Activated CD4-positive, alpha-beta T cell treated with anti-CD3 and anti-CD28 coated beads, Interleukin-2, amount 10 ng/mL, durations not matched to agents 7 days and 5 days (primary cell): ENCODE measurements at places on chromosomes 11 and 22.
A peak's percentile ranks its signal among the peaks of the same experiment; 100 is the strongest.

- H3K27me3 ChIP-seq: no peaks in the 10 kb centered on the region
- no peak overlapping the region for H3K4me3 ChIP-seq
- no peaks in the 10 kb centered on the region for H3K4me1 ChIP-seq
- no peak for DNase-seq
Observed at GRCh38 chr11:132035766-132036165, 665.4 kb downstream of the NTM start.

DNA sequence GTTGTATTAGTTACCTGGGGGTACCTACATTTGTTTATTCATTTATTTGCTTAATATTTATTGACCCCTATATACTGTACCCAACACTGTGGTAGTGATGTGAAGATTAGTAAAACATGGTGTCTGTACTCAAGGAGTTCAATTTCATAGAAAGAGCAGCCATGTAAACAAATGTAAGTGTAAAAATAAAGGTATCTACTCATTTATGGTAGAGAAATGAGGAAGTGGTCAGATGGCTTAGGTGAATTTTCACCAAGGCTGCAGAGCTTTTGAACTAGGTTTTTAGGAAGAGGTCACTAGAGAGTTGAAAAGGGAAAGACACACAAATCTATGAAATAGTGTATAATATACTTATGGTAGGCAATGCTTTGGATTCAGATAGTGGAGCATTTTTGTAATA is 11.1 kb downstream of the CTR9 start:
- H3K4me3 ChIP-seq: no peak overlapping the region
- H3K27ac ChIP-seq: no peak overlapping the region
- peaks cover 10% of the 10 kb centered on the region for H3K4me1 ChIP-seq
- no peaks in the 10 kb centered on the region for H3K27me3 ChIP-seq
- no peak for DNase-seq

- peaks cover 15% of the 10 kb centered on the region for H3K36me3 ChIP-seq
- peaks cover 10% of the 10 kb centered on the region for H3K4me1 ChIP-seq
- no peak overlapping the region for H3K27ac ChIP-seq
- H3K27me3 ChIP-seq: no peaks in the 10 kb centered on the region
- no peak for DNase-seq
Observed at GRCh38 chr11:95123556-95123955, 33.9 kb downstream of the ENDOD1 start.

DNA sequence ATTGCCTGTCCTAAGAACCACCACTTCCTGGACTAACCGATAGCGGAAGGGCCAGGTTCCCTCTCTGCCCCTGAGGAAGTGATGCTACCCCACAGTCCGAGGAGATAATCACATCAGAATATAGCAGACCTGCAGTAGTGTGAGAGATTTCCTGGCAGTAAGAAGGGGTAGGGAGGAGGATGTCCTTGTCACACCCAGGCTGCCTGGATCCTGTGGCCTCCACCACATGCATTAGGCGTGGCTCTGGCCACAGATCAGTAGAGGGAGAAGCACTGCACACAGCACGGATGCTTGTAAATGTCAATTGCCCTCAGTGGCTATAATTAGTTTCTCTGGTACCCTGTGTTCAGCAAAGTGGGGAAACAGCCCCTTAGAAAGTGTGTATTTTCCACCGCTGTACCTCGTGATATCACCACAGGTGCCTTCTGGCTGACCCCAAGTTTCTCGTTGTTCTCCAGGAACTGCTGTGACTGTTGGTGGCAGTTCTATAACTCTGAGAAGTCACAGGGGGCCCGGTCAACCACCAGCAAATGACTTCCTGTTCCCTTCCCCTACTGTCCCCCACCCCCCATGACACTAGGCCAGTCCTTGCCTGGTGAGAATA is 61.8 kb downstream of the UBASH3B start:
- no peaks in the 10 kb centered on the region for H3K36me3 ChIP-seq
- H3K27ac ChIP-seq: peak overlapping the region; percentile 79
- DNase-seq: peak; percentile 21
- peaks cover 8% of the 10 kb centered on the region for H3K27me3 ChIP-seq

DNA sequence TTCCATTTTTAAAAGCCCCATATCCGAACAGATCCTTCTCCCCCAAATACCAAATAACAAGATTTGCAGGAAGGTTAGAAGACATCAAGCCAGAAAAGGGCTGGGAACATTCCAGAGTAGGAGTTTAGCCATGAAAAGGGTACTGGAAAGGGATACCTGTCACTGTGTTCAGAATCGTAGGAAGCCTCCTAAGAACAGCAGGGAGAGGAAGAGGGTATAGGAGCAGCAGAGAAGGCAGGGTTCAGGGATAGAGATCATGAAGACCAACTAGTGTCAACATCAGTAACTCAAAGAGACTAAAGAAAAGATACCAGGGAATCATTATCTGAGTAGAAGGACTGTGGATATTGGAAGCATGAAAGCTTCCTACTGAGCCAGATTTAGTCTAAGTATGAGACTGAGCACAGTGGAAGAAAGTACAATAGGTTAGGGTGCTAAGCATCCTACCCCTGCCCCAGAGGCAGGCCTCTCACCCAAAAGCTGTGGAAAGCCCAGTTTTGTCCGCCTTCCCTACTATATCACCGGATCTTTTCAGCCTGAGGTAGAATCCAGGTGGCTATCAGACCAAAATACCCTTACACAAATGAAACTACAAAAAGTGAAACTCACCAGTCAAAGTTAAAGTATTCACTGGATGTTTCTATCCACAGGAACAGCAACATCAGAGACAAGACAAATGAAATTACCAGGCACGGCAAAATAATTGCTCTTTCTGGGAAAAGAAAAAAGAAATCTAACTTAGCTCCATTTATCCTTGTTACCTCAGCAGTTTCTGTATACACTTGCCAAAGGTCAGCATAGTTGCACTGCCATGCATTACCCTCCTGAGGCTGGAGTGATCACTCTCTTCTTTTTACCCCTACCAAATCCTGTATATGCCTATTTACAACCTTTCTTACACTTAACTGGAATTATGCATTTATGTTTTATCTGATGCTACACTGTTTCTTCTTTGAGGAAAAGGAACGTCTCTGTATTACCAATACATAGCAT is 16.7 kb downstream of the GDPD4 start:
- no peaks in the 10 kb centered on the region for H3K4me1 ChIP-seq
- H3K27ac ChIP-seq: no peak overlapping the region
- no peaks in the 10 kb centered on the region for H3K36me3 ChIP-seq
- no peak overlapping the region for H3K4me3 ChIP-seq
- DNase-seq: no peak

- peaks cover 15% of the 10 kb centered on the region for H3K4me1 ChIP-seq
- H3K27me3 ChIP-seq: peaks cover 4% of the 10 kb centered on the region
- DNase-seq: no peak
- no peaks in the 10 kb centered on the region for H3K36me3 ChIP-seq
- no peak overlapping the region for H3K4me3 ChIP-seq
Observed at GRCh38 chr11:95327273-95327948, 96.4 kb upstream of the SESN3 start.

- no peaks in the 10 kb centered on the region for H3K36me3 ChIP-seq
- no peaks in the 10 kb centered on the region for H3K4me1 ChIP-seq
- no peaks in the 10 kb centered on the region for H3K27me3 ChIP-seq
- H3K27ac ChIP-seq: no peak overlapping the region
- no peak overlapping the region for H3K4me3 ChIP-seq
Observed at GRCh38 chr11:15896530-15896929, 459.8 kb downstream of the SOX6 start.

DNA sequence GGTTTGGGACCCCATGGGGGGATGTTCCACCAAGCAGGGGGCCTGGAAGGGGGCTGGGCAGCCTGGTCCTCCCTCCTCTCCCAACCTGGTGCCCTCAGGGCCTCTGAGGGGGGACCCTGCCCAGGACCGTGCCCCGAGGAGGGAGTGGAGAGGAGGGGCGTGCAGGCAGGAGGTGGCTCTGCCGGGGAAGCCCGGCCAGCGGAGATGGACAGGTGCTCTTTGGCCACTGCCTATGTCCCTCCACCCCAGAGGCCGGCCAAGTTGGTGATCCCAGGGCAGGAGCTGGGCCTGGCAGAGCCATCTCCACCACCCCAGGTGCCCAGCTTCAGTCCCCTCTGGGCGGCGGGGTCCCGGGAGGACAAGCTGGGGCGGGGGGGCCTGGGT is 2.4 kb downstream of the MUC2 start:
- DNase-seq: no peak
- H3K36me3 ChIP-seq: no peaks in the 10 kb centered on the region
- H3K4me1 ChIP-seq: no peaks in the 10 kb centered on the region
- no peak overlapping the region for H3K4me3 ChIP-seq
- H3K27me3 ChIP-seq: no peaks in the 10 kb centered on the region

GRCh38 chr11:63520606-63521170 is 14.8 kb downstream of the LGALS12 start:
- no peak for DNase-seq
- H3K4me3 ChIP-seq: no peak overlapping the region
- H3K4me1 ChIP-seq: peaks cover 12% of the 10 kb centered on the region
- peaks cover 4% of the 10 kb centered on the region for H3K36me3 ChIP-seq
- H3K27me3 ChIP-seq: peaks cover 4% of the 10 kb centered on the region

- H3K27me3 ChIP-seq: peaks cover 10% of the 10 kb centered on the region
- H3K36me3 ChIP-seq: no peaks in the 10 kb centered on the region
- no peak overlapping the region for H3K4me3 ChIP-seq
Observed at GRCh38 chr11:33530815-33531214, 169.8 kb downstream of the C11orf91 start.

DNA sequence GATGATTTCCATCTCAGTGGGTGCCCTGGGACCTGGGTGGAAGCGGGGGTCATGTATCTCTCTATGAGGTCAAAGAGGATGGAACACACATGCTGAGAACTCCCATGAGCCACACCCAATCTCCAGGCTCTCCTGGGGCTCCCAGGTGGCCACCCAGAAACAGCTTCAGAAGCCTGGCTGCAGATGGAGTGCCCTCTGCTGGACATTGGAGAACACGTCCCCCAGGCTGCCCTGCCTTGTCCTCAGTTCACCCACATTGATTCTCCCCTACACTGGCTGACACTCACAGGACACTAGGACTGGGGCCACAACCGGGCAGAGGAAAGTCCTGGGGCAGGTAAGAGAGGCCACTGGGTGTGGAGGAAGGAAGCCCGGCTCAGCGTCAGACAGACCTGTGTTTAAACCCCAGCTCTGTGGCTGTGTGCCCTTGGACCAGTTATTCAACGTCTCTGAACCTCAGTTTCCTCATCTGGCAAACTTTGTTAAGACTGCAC is 4.5 kb upstream of the NOL12 start:
- peaks cover 39% of the 10 kb centered on the region for H3K4me1 ChIP-seq
- DNase-seq: peak; percentile 82
- H3K27ac ChIP-seq: peak overlapping the region; percentile 78
- no peaks in the 10 kb centered on the region for H3K27me3 ChIP-seq
- peaks cover 19% of the 10 kb centered on the region for H3K36me3 ChIP-seq

DNA sequence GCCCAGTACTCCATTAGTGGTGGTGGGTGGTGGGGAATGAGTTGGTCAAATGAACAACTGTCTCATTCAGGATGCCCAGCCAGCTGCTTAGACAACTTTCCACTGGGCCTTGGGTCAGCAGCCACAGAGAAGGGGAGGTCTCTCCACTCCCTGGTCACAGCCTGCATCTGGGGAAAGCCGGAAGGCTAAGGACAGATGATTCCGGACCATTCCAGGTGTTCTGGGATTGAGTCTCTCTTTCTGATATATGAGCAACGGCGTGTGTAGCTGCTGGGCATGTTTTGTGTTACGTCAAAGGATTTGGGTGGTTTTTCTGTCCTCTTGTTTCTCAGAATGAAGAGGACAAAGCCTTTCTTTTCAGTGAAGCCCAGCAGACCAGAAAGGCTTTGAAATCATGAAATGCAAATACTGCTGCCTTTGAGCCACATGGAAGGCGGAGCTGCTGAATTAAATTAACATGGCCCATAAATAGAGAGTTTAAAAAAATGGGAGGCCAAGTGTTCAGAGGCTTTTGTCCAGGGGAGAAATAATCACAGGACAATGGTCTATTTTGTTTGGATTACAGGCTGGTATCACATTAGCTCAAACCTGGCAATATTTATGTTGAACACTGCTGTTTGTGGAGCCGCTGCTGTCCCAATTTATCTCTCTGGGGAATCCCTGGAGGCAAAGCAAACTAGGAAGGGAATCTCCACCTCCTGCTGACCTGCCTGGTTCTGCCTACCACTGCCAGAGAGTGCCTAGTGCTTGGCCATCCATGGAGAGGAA is 234.4 kb upstream of the E2F8 start:
- no peaks in the 10 kb centered on the region for H3K36me3 ChIP-seq
- no peaks in the 10 kb centered on the region for H3K4me1 ChIP-seq
- H3K4me3 ChIP-seq: no peak overlapping the region
- H3K27me3 ChIP-seq: peaks cover 6% of the 10 kb centered on the region
